ENCODE measurements at places on chromosomes 2 and 18.

- no peak for DNase-seq
Measured at GRCh38 chr2:63834401-63834800, 7.3 kb upstream of the UGP2 start.

DNA sequence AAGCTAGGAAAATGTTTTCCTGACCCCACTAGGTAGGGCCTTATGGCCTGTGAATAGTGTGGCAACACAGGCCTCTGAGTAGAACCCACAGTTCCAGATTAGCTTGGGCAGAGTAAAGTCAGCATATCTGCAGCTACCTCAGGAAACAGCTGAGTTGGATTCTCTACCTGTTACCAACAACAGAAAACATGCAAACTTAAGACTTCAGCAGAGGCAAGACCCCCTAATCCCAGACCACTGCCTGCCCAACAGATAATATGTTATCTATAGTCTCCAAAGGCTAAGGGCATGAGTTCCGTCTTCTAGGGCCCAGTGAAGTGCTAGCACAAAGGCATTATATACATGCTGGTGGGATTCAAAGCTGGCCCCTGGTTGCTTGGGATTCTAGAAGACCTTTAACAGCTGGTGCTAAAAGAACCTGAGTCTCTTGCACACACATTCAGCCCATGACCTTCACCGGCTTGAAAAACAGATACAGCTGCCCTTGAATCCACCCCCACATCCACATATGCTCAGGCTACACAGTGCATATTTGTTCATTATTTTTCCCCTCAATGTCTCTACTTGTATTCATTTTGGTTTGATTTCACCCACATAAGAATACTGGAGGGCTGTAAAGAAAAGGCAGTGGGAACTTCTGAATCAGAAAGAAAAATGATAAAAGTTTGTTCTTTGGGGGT is 13.5 kb upstream of the UBXN4 start:
- DNase-seq, result no peak

DNA sequence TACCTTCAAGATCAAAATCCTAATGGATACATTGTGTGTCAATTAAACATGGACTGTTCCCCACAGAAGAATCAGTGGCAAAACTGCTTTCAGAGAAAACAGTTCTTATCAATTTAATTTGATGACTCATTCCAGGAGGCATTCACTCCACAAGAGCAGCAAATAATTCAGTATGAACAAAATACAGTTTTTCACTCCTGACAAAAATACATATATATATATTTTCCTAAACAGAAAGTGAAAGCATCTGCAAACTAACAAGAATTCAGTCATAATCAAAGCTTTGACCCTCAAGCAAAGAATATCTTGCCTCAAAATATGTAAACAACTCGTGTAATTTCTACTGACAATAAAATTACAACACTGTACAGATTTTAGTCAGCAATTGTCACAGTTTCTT is 685.1 kb upstream of the SLC8A1 start:
- DNase-seq, result peak; percentile 30

- no peak for DNase-seq
Measured at GRCh38 chr18:12256951-12257350, 2.8 kb downstream of the CIDEA start.

GRCh38 chr2:39642051-39642718 is 23.5 kb upstream of the TMEM178A start:
- peak; percentile 81 for DNase-seq

DNA sequence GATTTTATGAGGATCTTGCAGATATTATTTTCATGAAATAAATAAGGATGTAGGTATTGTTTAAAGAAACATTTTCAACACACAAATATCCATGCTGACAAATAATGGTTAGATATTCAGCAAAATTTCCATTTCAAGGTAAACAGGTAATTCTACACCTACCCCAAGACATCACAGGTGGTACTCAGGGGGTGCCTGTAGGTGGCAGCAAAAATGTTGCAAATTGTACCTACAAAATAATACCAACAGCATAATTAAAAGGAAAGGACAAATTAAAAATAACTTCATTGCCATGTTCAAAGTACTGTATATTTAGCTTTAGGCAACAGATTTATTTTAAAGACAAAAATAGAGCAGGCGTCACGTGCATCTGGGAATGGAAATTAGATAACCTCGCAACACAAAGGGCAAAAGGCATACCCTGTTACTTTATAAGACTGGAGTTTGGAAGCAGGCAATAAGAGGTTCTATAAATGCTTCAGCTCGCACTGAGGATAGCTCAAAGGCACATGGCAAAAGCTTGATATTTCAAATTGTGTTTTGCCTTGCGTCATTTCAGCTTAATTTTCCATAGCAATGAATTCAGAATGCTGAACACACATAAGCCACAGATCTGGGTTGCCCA is 630.5 kb downstream of the TDRD15 start:
- no peak for DNase-seq

DNA sequence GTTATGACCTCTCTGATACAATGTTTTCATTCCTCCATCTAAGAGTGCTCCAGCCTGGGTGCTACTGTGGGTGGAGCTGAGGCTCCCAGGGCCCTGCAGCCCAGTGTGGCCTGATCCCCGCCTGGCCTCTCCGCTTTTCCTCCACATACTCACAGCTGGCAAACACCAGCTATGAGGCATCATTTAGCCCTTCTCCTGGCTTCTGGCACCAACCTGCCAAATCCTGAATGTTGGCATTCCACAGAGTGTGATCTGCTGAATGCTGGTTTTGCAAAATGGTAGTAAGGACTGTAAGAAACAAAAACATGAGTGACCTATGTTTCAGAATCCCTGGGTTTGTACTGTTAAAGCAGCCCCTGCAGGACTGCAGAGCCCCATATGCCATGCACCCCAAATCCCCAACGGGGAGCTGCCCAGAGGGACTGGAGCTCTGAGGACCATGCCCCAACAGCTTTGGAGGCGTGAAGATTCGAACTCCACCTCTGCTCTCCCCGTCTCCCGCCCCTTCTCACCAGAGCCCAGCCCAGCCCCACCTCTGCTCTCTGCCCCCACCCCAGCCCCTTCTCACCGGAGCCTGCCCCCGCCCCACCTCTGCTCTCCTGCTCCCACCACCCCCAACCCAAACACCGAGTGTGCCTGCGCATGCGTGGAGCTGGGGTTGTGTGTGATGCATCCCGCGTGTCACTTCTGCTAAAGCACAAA is 4.2 kb downstream of the SLC66A2 start:
- peak; percentile 11 for DNase-seq

GRCh38 chr2:168184681-168185513 is 62.5 kb downstream of the STK39 start:
- no peak for DNase-seq

GRCh38 chr2:29398384-29399237 is 283.4 kb downstream of the CLIP4 start:
- no peak for DNase-seq

- DNase-seq, result no peak
Measured at GRCh38 chr18:62827397-62827796, 112.1 kb downstream of the PHLPP1 start.

DNA sequence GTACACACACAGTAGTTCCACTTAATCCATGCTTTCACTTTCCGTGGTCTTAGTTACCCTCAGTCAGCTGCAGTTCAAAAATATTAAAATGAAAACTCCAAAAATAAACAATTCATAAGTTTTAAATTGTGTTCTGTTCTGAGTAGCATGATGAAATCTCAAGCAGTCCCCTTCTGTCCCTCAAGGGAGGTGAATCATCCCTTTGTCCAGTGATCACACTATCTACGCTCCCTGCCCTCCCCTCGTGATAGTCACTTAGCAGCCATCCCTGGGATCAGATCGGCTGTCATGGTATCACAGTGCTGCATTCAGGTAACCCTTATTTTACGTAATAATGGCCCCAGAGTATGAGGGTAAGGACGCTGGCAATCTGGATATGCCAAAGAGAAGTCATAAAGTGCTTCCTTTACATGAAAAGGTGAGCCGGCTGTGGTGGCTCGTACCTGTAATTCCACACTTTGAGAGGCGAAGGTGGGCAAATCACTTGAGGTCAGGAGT is 5.8 kb upstream of the RTN4 start:
- peak; percentile 30 for DNase-seq

- DNase-seq, result no peak
Measured at GRCh38 chr2:218312267-218312756, 20.0 kb upstream of the TMBIM1 start.

- peak; percentile 68 for DNase-seq
Measured at GRCh38 chr2:137865954-137866540, 98.2 kb upstream of the HNMT start.

DNA sequence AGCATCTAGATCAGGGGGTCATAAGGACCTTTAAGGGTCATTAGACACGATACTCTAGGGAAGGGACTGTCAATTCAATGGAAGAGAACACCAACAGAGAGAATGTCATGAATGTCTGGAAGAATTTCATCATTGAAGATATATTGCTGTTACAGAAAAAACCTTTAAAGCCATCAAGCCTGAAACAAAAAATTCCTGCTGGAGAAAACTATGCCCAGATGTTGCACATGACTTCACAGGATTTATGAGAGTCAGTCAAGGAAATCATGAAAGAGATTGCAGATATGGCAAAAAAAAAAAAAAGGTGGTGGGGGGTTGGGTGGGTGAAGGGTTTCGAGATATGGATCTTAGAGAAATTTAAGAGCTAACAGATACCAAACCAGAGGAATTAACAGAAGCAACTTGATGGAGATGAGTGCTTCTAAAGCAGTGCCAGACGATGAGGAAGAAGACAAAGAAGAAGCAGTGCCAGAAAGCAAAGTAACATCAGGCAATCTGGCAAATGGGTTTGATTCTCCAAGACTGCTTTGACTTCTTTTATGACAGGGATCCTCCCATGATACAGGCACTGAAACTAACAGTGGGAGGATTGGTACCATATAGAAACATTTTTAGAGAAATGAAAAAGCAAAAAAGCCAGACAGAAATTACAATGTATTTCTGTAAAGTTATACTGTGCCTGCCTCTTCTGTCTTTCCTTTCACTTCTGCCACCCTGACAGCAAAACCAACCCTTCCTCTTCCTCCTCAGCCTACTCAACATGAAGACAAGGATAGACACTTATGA is 28.5 kb downstream of the MAP4K3 start:
- DNase-seq, result no peak

DNA sequence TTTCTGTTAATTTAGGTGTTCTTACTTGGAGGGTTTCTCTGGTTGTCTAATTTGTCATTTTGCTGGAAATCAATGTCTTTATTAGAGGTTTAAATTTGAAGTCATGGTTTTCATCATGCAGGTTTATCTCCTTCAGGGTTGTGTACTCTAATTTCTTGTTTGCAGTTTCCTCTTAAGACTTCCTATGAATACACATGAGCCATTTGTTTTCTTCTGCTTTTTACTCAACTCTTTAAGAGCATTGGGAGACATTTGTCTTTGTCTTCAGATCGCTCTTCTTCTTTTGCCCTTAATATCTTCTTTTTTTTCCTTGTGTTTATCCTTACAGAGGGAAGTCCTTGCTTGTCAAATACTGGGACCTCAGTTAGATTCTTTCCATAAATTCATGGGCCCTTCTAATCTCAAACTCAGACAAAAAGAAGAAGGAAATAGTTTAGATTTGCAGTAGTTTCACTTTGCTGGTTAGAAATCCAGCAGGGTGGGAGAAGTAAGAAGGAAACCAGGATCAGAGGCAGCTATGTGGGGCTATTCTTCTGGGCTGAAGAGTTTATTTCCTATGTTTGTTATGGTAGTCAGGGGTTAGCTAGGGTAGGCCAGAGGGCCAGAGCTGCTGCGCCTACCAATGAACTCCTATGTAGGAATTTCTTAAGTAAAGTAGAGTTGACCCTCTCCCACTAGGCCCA is 176.6 kb downstream of the DYSF start:
- no peak for DNase-seq

GRCh38 chr2:162473986-162474385 is 130.1 kb downstream of the GCA start:
- DNase-seq, result no peak

DNA sequence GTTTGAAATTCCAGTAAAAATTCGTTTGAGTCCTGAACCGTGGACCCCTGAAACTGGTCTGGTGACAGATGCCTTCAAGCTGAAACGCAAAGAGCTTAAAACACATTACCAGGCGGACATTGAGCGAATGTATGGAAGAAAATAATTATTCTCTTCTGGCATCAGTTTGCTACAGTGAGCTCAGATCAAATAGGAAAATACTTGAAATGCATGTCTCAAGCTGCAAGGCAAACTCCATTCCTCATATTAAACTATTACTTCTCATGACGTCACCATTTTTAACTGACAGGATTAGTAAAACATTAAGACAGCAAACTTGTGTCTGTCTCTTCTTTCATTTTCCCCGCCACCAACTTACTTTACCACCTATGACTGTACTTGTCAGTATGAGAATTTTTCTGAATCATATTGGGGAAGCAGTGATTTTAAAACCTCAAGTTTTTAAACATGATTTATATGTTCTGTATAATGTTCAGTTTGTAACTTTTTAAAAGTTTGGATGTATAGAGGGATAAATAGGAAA is 80.7 kb downstream of the ACSL3 start:
- DNase-seq, result no peak

- DNase-seq, result no peak
Measured at GRCh38 chr2:128595763-128596395, 277.2 kb upstream of the HS6ST1 start.

GRCh38 chr2:46547223-46548102 is 68.1 kb downstream of the TMEM247 start:
- DNase-seq, result no peak

GRCh38 chr2:198036029-198036879 is 231.9 kb downstream of the PLCL1 start:
- no peak for DNase-seq

DNA sequence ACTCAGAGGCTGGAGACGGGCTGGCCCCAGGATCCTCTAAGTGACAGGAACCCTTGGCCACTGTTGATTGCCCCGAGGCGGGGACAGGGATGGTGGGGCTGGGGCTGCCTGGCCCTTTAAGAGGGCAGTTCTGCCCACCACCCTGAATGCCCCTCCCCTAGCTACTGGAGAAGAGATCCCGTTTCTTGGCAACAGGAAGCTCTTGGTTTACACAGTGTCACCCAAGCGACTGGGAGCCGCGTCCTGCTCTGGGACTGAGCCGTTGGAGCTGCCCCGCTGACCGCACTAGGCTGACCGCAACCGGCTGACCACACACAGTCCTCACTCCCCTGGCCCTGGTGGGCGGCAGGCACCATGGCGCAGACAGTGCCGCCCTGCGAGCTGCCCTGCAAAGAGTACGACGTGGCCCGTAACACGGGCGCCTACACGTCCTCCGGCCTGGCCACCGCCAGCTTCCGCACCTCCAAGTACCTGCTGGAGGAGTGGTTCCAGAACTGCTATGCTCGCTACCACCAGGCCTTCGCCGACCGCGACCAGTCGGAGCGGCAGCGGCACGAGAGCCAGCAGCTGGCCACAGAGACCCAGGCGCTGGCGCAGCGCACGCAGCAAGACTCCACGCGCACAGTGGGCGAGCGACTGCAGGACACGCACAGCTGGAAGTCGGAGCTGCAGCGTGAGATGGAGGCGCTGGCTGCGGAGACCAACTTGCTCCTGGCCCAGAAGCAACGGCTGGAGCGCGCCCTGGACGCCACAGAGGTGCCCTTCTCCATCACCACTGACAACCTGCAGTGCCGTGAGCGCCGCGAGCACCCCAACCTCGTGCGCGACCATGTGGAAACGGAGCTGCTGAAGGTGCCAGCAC is at the start of gene TEKT4:
TSS of gene TEKT4 (plus strand) at position 205 of the 862 bp plus-strand sequence. CDS start at position 355, 150 bp downstream.
- no peak for DNase-seq

Data from cardiac fibroblast (primary cell).